ENCODE measurements at places on chromosomes 5 and 9. TPM values are rescaled to one million over a fixed set of nuclear protein-coding genes. Genes with fewer than 3 reads are reported as not detected.

- peaks cover 2% of the 10 kb centered on the region for H3K36me3 ChIP-seq
- no peaks in the 10 kb centered on the region for H3K27me3 ChIP-seq
- no peak for DNase-seq
- H3K4me3 ChIP-seq, result no peak overlapping the region
- no peak overlapping the region for H3K27ac ChIP-seq
- H3K4me1 ChIP-seq, result no peaks in the 10 kb centered on the region
Observed at GRCh38 chr5:108366500-108366899, 15.4 kb downstream of the FBXL17 start.

GRCh38 chr9:98451576-98451975 is 196.1 kb upstream of the TBC1D2 start:
- no peak for DNase-seq
- no peak overlapping the region for H3K27ac ChIP-seq
- H3K27me3 ChIP-seq, result no peaks in the 10 kb centered on the region
- no peaks in the 10 kb centered on the region for H3K36me3 ChIP-seq
- no peak overlapping the region for H3K4me3 ChIP-seq

DNA sequence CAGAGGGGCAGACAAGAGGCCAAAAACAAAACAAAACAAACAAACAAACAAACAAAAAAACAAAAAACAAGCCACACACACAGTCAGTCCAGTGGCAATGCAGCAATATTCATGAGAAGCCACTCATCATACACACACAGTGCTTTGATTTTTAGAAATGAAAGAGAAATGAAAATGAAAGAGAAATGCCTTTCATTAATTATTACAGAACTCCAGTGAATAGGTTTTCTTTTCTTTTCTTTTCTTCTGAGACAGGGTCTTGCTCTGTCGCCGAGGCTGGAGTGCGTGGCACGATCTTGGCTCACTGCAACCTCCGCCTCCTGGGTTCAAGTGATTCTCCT is 36.9 kb downstream of the SPRY4 start:
- no peak for DNase-seq
- H3K27ac ChIP-seq, result no peak overlapping the region
- H3K4me3 ChIP-seq, result no peak overlapping the region
- H3K27me3 ChIP-seq, result no peaks in the 10 kb centered on the region
- peaks cover 3% of the 10 kb centered on the region for H3K4me1 ChIP-seq
- H3K36me3 ChIP-seq, result no peaks in the 10 kb centered on the region

Gene PCDHGC4
- 0.51 TPM for total RNA-seq

Gene SPAG8
- 7.1 TPM for total RNA-seq

Data from T-cell (primary cell).